ENCODE measurements at places on chromosomes 1 and 21.

DNA sequence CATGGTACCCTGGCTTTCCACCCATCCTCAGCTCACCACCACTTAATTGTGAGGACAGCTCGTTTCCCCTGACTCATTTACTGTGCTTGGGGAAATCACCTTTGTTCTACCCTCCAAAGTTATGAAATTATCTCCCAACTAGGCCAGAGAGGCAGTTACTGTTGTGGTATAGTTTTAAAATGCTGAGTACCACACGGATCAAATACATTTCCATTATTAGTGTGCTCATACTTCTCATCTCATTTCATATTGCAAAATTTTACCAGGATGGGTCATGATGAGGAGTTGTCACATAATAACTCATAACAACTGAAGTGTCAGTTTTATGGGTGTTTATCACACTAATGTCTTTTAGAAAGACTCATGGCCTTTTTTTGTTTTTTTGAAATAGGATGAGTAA lies 9.2 kb upstream of the OR2B11 start:
- DNase-seq, result no peak

- DNase-seq, result no peak
Measured at GRCh38 chr1:204151552-204152309, at the start of gene ETNK2. ETNK2 (minus strand) TSS chr1:204152044; CDS start chr1:204151852, 192 bp downstream.

DNA sequence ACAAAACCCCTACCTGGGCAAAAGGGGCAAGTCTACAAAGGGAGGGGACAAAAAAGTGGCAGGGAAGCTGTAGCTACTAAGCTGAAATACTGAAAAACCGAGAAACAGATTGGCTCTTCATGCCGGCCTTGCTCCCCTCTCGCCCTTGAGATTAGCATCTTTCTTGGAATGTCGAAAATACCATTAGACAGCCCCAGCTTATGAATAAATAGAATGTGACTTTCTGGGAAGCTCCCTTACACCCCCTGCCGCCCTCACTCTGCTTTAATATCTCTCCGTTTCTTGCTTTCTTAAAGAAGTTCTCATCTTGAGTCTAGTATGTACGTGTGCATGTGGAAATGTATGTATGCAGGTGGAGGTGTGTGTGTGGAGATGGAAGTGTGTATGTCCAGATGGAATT lies 14.1 kb downstream of the TRAF3IP3 start:
- DNase-seq, result no peak

DNA sequence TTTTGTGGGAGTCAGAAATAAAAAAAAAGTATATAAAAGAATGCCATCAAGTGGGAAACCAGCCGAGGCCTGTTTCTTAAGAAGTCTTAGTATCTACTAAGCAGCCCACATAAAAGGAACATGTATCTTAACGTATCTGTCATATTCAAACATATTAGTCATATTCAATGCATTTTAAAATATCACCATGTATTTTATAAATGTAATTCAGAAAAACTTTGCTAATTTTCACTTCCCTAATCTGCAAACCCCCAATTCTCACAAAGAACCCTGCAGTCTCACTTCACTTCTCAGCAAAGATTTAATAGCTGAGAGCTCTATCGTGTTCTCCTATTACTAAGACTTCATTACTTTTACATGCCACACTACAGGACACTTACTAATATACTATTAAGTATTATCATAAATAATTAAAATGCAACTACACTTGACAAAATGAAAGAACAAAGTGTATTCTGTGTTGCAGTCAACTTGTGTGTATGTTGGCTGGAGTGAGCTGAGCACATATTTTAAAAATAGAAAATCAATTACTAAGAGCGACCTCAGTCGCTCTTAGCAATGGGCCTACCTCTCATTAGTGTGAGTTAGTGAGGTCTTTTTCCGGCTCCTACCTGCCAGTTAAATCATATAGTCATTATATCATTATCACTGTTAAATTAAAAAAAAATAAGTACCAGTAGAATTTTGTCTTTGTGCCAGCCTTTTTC lies 484.3 kb downstream of the LMO4 start:
- no peak for DNase-seq

DNA sequence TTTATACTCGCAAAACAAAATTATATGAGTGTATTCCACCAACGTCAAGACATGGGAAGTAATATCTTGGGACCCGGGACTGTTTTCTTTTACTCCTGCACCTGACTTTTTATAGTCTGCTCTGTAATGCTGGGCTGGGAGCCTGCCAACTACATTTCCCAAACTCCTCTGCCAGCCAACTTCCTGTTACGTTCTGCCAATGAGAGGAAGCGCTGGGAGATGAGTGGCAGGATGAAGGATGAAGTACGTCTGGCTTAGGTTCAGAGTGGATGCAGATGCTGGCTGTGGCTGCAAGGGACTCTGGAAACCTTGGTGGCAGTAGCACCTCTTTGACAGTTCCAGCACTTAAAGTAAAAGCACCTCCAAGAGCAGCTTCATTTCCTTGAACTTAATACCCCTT lies 59.6 kb downstream of the USP24 start:
- no peak for DNase-seq

GRCh38 chr1:116112388-116113140 lies 1.4 kb downstream of the MAB21L3 start:
- DNase-seq, result no peak

DNA sequence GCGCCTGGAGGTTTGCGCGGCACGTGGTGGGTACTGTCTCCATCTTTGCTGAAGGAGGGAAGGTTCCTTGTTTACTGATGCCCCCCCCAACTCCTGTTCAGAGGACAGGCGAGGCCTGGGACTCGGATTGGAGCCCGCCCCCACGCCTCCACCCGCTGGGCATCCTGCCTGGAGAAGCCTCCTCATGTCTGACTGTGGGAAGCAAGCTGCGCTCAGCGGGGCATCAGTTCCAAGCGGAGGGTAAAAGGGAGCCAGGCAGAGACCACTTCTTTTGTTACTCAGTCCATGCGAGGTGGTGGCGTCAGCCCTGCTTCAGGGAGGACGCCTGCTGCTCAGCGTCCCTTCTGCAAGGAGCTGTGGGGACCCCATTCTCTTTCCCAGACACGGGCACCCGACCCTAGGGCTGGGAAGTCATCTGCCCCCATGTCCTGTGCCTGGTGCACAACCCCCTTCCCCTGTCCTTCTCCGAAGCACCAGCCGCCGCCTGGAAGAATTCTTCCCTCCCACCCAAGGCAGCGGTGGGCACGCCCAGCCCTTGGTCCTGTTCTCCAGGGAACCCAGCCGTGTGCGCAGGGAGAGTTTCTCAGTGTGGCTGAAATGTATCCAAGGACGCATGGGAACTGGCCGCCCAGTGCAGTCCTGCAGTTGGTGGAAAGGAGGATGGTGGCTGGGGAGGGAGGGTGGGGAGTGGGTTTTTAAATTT lies 414.0 kb downstream of the CAMTA1 start:
- no peak for DNase-seq

DNA sequence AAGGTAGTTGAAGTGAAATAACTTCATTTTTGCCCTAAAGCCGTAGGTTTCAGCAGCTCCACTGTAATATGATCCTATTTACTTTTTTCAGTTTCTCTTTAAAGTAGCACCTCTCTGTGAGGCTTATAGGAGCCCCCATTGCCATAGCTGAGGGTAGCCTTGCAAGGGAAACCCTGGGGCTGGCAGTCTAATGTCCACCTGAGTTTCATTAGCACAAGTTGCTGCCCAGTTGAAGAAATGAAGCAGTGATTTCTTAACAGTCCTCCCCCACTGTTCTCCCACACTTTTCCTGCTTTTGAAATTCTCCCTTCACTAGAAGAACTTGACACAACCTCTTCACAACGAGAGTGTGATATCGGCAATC lies 1.5 kb downstream of the HMCN1 start:
- DNase-seq, result no peak

DNA sequence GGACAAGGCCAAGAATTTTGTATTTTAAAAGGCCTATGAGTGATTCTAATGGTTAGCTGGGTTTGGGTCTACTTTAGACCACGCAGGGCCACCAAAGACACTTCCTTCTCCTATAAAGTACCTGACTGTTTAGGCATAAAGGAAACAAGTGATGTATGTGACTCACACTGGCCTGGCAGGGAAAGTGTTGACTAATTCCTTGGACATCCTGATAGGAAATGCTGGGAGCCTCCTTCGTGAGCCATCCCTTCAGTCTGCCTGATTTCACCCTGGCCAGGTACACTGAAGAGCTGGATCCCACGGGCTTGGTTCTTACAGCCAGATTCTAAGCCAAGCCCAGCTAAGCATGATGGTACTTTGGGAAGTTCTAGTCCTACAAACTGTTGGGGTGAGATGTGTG lies 100.5 kb upstream of the HMGB4 start:
- no peak for DNase-seq

GRCh38 chr1:11535316-11535715 lies 56.4 kb downstream of the DISP3 start:
- no peak for DNase-seq

DNA sequence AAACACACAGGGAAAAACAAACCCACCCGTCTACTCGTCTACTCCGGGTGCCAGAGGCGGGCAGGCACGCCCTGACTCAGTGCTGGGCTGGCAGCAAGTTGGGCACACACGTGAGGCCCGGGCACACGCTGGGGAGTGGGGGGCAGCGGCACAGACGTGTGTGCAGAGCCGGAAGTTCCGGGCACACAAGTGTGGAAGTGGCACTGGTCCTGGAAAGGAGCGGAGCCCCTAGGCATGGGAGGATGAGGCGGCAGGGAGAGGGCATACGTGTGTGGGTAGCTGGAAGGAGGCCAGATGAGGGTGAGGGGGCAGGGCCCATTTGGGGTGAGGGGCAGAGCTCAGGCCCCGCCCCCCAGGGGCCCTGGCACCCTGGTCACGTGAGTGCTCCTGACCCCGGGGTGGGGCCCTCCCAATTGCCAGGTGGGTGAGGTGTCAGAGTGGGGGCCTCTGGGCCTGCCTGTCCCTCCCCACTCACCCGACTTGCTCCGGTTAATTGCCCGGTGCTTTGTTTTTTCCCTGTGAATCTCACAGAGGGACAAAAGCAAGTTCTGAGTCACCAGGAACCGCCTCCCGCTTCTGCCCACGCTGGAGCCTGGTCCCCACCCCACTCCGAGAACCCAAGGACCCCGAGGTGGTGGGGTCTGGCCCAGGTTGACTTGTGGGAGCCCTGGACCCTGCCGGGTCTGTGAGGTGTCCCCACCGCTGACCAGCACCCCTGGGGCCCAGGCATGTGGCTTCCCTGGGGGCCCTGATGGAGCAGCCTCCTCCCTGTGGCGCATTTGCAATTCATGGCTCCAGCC lies 104.8 kb upstream of the CASZ1 start:
- DNase-seq, result no peak

GRCh38 chr1:2271211-2271721 lies 43.1 kb downstream of the SKI start:
- no peak for DNase-seq

DNA sequence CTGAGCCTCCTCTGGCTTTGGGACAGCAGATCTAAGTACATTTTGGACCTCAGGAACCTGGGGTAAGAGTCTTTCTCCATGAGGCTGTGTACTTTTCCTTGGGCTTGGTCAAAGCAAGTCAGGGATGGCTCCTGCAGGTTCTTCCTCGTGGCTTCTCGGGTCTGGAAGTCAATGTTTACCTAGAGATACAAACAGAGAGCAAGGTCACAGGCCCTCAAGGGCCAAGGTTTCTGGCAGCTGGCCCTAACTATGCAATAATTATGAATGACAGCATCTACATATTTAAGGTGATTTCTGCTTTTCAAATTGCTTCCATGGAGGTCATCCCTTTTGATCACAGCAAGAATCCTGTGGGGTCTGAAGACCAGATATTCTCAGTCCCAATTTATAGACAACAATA lies 37.6 kb downstream of the RGS8 start:
- DNase-seq, result no peak

- no peak for DNase-seq
Measured at GRCh38 chr1:8222789-8223188, 95.1 kb upstream of the SLC45A1 start.

GRCh38 chr1:167086033-167086432 lies 4.1 kb downstream of the GPA33 start:
- no peak for DNase-seq

- no peak for DNase-seq
Measured at GRCh38 chr1:231583376-231583775, 43.2 kb upstream of the DISC1 start.

DNA sequence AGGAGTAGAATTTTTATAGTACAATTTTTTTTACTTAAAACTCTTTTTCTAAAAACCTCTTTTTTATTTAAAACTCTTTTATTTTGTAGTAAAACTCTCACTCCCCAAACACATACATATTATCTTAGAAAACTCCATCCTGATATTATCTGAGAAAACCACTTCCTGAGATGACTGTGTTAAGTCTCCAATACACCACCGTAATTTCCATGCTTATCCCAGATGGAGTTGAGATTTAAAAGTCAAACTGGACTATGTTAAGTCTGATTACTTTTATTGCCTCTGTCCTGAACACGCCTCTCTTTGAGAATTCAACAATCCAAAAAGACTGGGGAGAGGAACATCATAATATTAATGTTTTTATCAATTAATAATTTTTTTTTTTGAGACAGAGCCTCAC lies 3.7 kb downstream of the SEC16B start:
- DNase-seq, result no peak

DNA sequence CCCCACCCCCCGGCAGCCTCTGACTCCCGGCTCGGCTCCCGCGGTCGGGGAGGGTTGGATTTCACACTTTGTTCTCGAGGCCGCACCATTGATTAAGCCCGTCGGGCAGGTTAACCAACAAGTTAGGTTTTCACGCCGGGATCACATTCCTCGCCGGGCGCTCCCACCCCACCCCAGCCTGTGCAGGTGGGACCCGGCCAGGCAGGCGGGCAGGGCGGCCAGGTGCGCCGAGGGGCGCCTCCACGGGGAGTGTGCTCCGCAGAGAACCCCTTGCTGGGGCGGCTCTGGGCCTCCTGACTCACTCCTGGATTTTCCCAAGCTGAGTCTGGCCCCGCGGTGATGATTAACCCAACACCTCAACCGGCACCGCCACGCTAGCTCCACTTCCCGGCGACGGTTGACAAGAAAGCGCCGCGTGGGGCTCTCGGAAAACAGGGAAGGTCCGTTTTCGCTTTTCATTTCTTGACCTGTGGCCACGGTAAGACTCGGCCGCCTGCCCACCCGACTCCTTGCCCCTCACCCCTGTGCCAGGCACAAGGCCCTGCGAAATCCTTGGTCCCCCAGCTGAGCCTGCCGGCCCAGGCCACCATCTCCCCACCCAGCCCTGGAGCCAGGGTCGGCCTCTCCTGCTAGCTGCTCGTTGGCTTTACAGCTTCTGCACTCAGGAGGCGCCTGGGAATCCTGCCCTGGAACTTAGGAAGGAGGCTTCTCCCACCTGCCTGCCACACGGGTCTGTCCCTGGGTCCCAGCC lies 8.8 kb upstream of the TTLL10 start:
- no peak for DNase-seq

DNA sequence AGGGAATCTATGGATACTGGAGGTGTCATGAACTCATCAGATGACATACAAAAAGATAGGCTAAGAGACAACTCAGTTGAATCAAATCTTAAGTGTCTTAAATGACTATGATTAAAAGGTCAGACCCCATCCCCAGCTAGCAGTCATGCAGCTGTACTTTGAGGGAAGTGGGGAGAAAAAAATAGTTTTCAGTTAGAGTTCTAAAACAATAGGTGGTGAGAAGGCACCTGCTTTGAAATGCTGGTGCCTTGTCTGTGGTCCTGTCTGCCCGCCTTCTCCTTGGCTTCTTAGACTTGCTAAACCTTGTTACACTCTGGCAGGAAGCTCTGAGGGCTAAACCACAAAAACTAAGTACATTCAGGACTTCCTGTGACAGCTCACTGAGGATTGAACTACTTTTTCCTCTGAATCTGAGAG lies 15.3 kb downstream of the CD2 start:
- DNase-seq, result no peak
